ENCODE measurements at places on chromosomes 6 and 20. TPM values are rescaled to one million over a fixed set of nuclear protein-coding genes. Genes with fewer than 3 reads are reported as not detected.

BHLHE23 gene
- total RNA-seq, result not detected

TFAP2D gene
- not detected for total RNA-seq

RIMS4 gene
- 9.0 TPM for total RNA-seq

ATP6V1G2 gene
- 0.88 TPM for total RNA-seq

SOX18 gene
- not detected for total RNA-seq

HFE gene
- total RNA-seq, result 7.4 TPM

ZNF311 gene
- total RNA-seq, result 0.56 TPM

IL17A gene
- not detected for total RNA-seq

ULBP2 gene
- 0.10 TPM for total RNA-seq

DPM1 gene
- 85.0 TPM for total RNA-seq

GSTA4 gene
- 83.8 TPM for total RNA-seq

PARD6B gene
- 41.0 TPM for total RNA-seq

DOP1A gene
- total RNA-seq, result 33.6 TPM

C6orf141 gene
- 2.9 TPM for total RNA-seq

GRCh38 chr6:155853011-155853410, 397.4 kb upstream of the NOX3 start:
- H3K36me3 ChIP-seq, result no peaks in the 10 kb centered on the region
- H3K27me3 ChIP-seq, result no peaks in the 10 kb centered on the region
- no peak overlapping the region for H3K4me3 ChIP-seq
- H3K27ac ChIP-seq, result no peak overlapping the region
- no peak for DNase-seq
- peaks cover 3% of the 10 kb centered on the region for H3K4me1 ChIP-seq

- H3K27ac ChIP-seq, result no peak overlapping the region
- H3K4me3 ChIP-seq, result no peak overlapping the region
- no peak for DNase-seq
- H3K36me3 ChIP-seq, result no peaks in the 10 kb centered on the region
Measured at GRCh38 chr6:129026601-129027000, 143.7 kb downstream of the LAMA2 start.

- H3K27me3 ChIP-seq, result no peaks in the 10 kb centered on the region
- no peak overlapping the region for H3K27ac ChIP-seq
- no peaks in the 10 kb centered on the region for H3K4me1 ChIP-seq
- DNase-seq, result no peak
- H3K4me3 ChIP-seq, result no peak overlapping the region
- no peaks in the 10 kb centered on the region for H3K36me3 ChIP-seq
Measured at GRCh38 chr6:64230530-64230929, 594.9 kb downstream of the PHF3 start.

- no peak overlapping the region for H3K27ac ChIP-seq
- H3K4me1 ChIP-seq, result no peaks in the 10 kb centered on the region
- no peaks in the 10 kb centered on the region for H3K36me3 ChIP-seq
Measured at GRCh38 chr6:24898676-24899075, 37.1 kb downstream of the RIPOR2 start.

GRCh38 chr6:117930645-117931044, 23.6 kb downstream of the SLC35F1 start:
- H3K4me1 ChIP-seq, result no peaks in the 10 kb centered on the region
- H3K27ac ChIP-seq, result no peak overlapping the region
- H3K4me3 ChIP-seq, result no peak overlapping the region
- no peaks in the 10 kb centered on the region for H3K36me3 ChIP-seq

GRCh38 chr20:41394931-41395666, 28.5 kb upstream of the EMILIN3 start:
- H3K4me1 ChIP-seq, result no peaks in the 10 kb centered on the region
- no peak overlapping the region for H3K4me3 ChIP-seq
- H3K27ac ChIP-seq, result no peak overlapping the region
- no peak for DNase-seq

DNA sequence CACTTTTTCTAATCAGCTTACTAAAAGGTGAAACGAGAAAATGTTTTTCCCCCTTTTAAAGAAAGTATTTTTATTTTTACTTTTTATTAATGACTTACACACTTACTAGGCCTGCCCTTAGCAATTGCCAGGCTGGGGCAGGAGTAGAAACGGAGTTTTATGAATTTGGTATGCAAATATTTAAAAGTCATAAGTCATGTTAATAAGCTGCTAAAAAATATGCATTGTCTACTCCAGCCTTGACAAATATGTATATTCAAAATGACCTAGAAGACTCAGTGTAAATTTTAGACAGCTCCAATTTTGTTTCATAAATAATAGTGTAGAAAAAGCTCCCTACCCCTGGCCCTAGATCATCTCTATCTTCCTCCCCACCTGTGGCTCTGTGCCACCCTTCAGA, 17.5 kb upstream of the TGM6 start:
- no peak for DNase-seq
- no peaks in the 10 kb centered on the region for H3K4me1 ChIP-seq
- H3K27me3 ChIP-seq, result no peaks in the 10 kb centered on the region

DNA sequence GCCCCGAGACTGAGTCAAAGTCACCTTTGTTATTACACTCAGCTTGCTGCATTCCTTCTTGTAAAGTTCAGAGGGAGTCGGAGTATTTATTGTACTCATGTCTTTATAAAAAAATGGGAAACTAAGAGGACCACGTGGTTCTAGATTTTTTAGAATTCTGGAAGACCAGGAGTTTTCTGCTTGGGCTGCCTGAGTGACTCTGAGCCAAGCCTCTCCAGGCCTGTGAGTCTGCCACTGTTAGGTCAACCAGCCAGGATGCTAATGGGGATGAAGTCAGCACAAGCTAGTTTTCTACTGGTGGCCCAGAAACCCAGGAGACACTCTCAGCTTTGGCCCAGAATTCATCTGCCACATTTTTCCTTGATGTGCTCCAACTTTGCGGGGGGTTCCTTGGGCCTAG, 453.5 kb upstream of the SULF2 start:
- no peak for DNase-seq
- no peaks in the 10 kb centered on the region for H3K27me3 ChIP-seq
- no peak overlapping the region for H3K27ac ChIP-seq
- no peak overlapping the region for H3K4me3 ChIP-seq

DNA sequence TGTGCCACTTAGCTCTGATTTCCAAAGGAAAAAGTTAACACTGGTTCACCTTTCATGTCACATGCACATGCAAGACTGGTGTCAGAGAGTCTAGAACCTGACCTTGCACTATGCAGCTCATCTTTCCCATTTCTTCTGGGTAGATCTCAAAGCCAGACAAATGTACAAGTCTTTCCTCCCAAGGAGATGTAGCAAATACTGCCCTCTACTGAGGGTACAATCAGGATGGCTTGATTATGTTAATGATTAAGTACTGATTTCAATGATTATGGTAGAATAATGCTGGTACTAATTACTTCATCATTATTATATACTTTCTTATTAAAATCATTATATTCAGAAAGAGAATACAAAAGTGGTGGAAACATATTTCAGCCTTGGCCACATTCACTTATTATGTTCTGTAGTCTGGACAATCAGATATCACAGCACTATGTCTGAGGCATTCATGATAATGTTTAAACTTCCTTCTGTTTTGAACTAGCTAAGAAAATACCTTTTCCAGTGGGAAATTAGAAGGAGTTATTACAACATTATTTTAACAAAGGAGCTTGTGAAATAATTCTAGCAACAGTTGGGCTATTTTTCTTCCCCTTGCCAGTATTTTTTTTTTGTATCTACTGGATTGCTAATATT, 68.5 kb upstream of the FOXO3 start:
- H3K27me3 ChIP-seq, result no peaks in the 10 kb centered on the region
- peak; percentile 63 for DNase-seq
- H3K4me3 ChIP-seq, result no peak overlapping the region

DNA sequence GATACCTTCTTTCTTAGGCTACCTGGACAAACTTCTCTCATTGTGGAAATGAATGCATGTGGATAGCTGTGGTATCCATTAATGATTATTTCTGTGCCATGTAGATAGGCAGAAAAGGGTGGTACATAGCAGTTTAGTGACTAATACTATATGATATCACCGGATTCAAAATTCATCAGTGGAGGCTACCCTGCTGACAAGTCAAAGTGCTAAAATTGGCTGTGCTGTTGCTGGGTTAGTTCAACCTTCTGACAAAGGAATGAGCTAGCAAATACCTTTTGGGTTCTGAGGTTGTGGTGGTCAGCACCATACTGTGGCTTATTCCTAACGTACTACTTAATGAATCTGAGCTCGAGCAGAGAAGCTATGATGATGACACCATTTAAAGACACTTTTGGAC, 109.1 kb downstream of the TFAP2B start:
- no peaks in the 10 kb centered on the region for H3K27me3 ChIP-seq
- no peaks in the 10 kb centered on the region for H3K4me1 ChIP-seq
- no peak for DNase-seq
- no peak overlapping the region for H3K4me3 ChIP-seq

DNA sequence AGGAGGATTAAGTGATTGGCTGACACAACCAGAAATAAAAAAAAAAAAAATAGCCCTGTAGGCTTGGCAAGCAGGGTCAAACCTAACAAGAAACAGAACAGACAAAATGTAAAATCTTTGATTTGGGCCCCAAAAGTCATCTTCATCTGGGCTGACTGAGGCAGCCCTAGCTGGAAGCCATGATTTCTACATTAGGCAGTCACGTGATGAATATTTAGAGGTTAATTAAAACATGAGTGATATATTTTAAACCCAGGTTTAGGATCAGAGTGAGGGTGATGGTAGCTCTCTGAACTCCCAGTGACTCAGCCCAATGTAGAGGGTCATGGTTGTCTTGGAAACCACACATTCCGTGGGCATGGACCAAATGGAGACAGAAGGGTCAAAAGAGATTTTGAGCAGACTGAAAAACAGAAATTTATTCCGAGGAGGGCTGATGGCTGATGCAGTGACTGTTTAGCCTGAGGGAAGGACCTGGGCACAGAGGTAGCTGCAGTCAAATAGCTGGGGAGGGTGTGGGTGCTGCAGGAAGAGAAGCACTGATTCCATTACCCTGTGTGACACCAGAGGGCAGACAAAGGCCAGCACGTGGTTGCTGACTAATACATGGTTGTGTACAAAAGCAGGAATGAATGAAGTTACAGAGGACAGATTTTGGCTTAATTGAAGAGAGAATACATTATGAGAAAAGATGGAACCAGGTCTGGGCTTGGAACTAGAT, 573.1 kb upstream of the CHD6 start:
- no peaks in the 10 kb centered on the region for H3K4me1 ChIP-seq
- no peaks in the 10 kb centered on the region for H3K27me3 ChIP-seq
- peak; percentile 12 for DNase-seq
- no peak overlapping the region for H3K4me3 ChIP-seq
- H3K27ac ChIP-seq, result no peak overlapping the region

- H3K4me3 ChIP-seq, result no peak overlapping the region
- H3K36me3 ChIP-seq, result no peaks in the 10 kb centered on the region
- DNase-seq, result no peak
- peaks cover 39% of the 10 kb centered on the region for H3K4me1 ChIP-seq
- no peaks in the 10 kb centered on the region for H3K27me3 ChIP-seq
- peak overlapping the region; percentile 2 for H3K27ac ChIP-seq
Measured at GRCh38 chr20:23228912-23229311, 121.7 kb upstream of the NXT1 start.

DNA sequence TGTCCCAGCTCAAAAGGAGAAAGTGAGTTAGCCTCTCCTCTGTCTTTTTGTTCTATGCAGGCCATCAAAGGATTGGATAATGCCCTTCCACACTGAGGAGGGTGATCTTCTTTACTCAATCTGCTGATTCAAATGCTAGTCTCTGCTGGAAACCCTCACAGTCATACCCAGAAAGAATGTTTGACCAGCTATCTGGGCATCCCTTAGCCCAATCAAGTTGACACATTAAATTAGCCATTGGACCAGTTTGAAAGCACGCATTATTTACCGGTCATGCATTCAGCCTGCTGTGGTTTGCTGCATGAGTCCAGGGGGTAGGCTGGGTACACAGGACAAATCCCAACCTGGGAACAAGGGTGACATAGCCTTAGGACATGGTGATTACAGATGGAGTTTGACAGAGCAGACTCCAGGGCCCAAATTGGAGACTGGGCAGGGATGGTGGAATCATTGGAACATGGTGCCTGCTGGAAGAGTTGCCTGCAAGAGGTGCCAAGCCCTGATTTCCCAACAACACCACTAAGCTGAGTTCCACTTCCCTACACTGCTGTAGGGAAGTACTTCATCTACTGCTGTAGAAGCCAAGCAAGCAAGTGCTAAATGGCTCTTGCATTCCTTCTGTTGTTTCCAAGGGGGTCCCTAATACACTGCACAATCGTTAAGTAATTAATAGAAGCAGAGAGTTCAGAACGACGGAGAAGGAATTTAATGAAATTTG, 87.7 kb downstream of the RNF182 start:
- peaks cover 2% of the 10 kb centered on the region for H3K27me3 ChIP-seq
- no peak for DNase-seq
- no peak overlapping the region for H3K4me3 ChIP-seq
- no peak overlapping the region for H3K27ac ChIP-seq
- no peaks in the 10 kb centered on the region for H3K36me3 ChIP-seq

- no peak overlapping the region for H3K27ac ChIP-seq
- H3K4me1 ChIP-seq, result no peaks in the 10 kb centered on the region
- H3K36me3 ChIP-seq, result no peaks in the 10 kb centered on the region
- no peaks in the 10 kb centered on the region for H3K27me3 ChIP-seq
- DNase-seq, result no peak
Measured at GRCh38 chr6:142893088-142893487, 51.9 kb downstream of the HIVEP2 start.

GRCh38 chr20:24745206-24745605, 203.9 kb upstream of the CST7 start:
- H3K27ac ChIP-seq, result no peak overlapping the region
- no peaks in the 10 kb centered on the region for H3K36me3 ChIP-seq
- DNase-seq, result no peak
- H3K27me3 ChIP-seq, result no peaks in the 10 kb centered on the region

DNA sequence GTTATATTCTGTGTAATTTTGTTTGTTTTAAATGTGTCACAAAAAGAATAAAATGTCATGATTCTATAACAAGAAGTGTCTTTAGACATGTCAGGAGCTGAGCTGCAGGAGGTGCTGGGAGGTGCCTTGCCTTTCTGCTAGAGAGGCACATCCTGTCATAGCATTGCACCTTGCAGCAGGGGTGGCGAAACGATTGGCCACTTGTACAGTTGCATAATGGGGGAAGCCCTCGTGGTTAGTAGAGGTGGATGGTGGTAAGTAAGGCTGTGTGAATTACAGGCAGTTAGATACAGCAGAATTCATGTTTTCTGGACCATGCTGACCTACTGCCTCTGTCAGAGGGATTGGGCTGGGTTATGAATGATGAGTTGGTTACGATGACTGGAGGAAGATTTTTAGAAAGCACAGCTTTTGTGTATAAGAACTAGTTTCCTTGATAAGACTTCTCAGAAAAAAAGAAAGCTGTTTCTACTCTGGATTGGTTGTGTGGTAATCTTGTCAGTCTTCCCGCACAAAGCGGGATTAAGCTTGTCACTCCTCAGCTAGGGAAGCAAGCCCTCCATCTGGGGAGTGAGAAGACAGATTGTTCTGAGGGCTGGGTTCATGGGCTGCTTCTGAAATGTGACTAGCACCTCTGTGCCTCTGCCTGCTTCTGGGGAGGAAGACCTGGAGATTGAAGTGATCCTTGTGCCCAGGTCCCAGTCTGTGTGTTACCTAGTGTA, 74.9 kb downstream of the FOXO3 start:
- H3K4me1 ChIP-seq, result peaks cover 21% of the 10 kb centered on the region
- no peak for DNase-seq
- H3K4me3 ChIP-seq, result no peak overlapping the region
- no peak overlapping the region for H3K27ac ChIP-seq

All from hepatocyte (in vitro differentiated cells).